ENCODE measurements at places on chromosomes 5 and 9.

GRCh38 chr5:9927106-9927505 is 297.0 kb upstream of the TAS2R1 start:
- DNase-seq, result no peak

DNA sequence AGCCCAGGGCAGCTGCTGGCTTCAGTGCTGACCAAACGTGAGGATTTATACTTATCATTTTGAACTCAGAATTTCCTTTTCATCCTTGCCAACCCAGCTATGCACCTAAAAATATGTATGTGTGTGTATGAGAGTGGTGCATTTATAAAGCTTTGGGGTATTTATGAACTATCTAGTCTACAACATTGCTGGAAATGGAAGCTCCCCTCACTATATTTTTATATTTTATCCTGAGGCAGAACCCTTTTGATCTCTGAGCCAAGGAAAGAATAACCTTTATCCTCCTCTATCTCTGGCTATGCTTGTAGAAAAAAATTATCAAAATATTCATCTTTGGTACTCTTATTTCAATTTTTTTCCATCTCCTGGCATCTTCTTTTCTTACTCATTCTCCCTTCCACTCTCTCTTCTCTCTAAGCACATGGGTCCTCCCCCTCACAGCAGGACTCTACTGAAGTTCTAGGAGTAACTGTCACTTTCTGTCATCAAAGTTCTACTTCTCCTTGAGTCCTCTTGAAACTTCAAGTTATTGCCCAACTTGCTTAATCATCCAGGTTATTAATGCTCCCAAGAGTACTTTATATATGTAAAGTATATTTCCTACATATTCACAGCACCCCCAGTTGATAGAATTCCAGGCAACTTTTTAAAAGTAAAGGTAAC is 190.9 kb downstream of the HINT1 start:
- no peak for DNase-seq

DNA sequence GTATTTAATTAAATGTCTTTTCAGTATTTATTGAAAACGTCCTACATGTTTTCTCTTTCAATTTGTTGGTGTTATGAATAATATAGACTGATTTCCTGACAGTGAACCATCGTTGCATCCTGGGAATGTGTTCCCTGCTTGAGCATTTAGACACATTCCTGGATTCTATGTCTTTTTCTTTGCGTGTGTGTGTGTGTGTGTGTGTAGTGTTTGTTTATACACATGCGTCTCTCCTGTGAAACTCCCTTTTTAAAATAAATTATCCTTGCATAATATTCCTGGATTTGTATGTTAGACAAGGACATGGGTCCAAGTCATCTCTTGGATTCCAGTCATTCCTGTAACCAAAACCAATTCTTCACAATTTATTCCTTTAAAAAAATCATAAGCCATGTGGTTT is 153.4 kb downstream of the HSPA4 start:
- DNase-seq, result no peak

- DNase-seq, result no peak
Measured at GRCh38 chr5:91174396-91174795, 208.7 kb downstream of the ARRDC3 start.

- DNase-seq, result peak; percentile 19
Measured at GRCh38 chr9:92455217-92455616, 27.1 kb downstream of the ASPN start.

- no peak for DNase-seq
Measured at GRCh38 chr5:144205141-144205551, 34.5 kb downstream of the KCTD16 start.

DNA sequence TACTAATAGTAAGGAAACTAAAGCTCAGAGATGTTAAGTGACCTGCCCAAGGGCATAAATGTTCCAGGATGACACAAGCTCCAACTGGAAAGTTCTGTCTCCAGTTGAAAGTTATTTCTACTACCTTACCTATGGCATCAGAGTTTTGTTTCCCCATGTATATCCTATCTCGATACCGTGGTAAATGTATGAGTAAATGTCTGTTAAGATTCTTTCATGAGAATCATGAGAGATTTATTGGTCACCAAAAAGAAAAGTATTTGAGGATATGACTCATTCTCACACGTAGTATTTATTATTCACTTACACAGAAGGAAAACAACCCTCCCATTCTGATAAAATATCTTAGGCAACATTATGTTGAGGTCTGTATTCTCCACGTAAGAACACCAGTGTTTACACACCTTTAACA is 11.1 kb upstream of the SHOC1 start:
- DNase-seq, result no peak

GRCh38 chr5:109191153-109191558 is 218.6 kb downstream of the PJA2 start:
- DNase-seq, result no peak

- DNase-seq, result no peak
Measured at GRCh38 chr5:19208397-19208796, 779.6 kb downstream of the CDH18 start.

DNA sequence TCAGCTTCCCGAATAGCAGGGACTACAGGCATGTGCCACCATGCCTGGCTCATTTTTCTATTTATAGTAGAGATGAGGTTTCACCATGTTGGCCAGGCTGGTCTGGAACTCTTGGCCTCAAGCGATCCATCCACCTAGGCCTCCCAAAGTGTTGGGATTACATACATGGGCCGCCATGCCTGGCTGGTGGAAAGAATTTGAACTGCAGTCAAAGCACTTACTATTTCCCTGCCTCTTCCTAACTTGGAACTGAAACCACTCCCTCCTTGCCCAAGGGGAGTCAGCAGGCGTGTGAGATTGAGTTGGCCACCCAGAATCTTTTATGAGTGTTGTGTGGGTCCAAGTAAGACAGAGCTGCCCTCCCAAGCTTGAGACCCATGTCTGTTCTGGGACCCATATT is 86.1 kb upstream of the PTPN3 start:
- DNase-seq, result no peak

GRCh38 chr5:1065143-1065750 is 46.6 kb downstream of the SLC12A7 start:
- no peak for DNase-seq

DNA sequence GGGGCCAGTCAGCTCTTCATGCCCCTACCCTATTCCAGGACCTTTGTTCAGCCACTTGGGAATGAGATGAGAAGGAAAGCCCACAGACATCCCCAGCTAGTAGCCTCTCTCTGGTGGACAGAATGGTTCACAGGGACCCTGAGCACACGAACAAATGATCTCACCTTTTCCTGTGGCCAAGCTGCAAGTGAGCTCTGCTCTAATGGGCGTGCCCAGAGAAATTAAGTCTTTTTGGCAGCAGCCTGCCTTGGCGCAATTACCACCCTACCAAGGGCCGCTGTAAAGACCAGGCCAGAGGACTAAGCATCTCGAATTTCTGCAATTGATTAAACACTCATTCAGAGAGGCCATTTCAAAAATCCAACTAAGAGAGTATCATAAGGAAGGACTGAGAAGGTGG is 56.0 kb downstream of the WHRN start:
- no peak for DNase-seq

GRCh38 chr9:114012126-114012525 is 66.0 kb downstream of the AMBP start:
- DNase-seq, result no peak

DNA sequence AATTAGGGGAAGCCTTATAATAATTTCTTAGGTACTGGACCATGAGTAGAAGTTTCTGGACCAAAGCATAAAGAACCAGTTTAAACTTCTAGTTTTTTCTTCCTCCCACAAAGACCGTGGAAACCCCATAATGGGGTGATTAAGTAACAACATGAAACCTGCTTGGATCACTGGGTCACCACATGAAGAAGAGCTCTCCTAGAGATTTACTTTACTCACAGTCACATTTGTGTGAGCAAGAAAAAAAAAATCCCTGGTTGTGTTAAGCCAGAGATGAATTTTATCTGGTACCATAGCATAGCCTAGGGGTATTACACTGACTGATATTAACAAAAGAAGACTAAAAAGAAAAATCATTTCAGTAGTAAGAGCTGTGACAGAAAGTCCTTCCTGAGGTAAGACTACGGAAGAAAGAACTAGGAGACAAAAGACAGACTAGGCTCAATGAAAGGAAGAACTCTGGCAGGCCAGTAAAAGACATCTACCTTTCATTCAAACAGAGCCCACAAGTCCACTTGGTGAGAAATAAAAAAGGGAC is 15.2 kb downstream of the OTP start:
- no peak for DNase-seq

- DNase-seq, result no peak
Measured at GRCh38 chr5:175246242-175246888, 197.6 kb downstream of the DRD1 start.

GRCh38 chr9:116501871-116502270 is 185.2 kb upstream of the TRIM32 start:
- DNase-seq, result no peak

DNA sequence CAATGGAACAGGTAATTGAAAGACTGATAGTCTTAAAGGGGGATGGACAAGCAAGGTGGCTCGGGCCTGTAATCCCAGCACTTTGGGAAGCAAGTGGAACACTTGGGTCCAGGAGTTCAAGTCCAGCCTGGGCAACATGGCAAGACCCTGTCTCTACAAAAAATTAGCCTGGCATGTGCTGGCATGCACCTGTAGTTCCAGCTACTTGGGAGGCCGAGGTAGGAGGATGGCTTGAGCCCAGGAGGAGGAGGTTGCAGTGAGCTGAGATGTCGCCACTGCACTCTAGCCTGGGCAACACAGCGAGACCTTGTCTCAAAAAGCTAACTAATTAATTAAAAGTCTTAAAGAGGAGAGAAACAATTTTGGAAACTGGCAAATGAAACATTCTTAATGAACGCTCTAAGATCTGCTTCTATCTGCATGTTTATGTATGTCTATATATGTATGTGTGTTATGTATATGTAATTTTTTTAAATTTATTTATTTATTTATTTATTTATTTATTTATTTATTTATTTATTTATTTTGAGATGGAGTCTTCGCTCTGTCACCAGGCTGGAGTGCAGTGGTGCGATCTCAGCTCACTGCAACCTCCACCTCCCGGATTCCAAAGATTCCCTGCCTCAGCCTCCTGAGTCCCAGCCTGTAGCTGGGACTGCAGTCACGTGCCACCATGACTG is 80.6 kb downstream of the SFXN1 start:
- no peak for DNase-seq

DNA sequence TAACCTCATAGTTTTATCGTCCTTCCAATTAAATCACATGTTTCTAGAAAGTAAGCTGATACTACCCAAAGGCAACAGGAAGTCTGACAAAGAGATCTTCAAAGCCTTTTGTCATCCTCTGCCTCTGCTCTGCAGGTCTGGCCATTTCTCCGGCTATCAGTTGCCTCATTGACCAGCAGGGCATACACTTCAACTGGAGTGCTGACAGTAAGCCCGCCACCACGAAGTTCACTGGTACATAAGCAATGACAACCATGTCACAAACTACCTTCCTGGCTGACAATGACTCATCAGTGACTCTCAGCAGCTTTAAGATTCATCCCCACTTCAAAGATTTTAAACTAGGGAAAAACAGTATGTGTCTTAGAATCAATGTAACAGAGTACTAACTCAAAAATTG is 20.6 kb downstream of the SPTLC1 start:
- peak; percentile 17 for DNase-seq

- no peak for DNase-seq
Measured at GRCh38 chr5:27311544-27311943, 273.2 kb upstream of the CDH9 start.

DNA sequence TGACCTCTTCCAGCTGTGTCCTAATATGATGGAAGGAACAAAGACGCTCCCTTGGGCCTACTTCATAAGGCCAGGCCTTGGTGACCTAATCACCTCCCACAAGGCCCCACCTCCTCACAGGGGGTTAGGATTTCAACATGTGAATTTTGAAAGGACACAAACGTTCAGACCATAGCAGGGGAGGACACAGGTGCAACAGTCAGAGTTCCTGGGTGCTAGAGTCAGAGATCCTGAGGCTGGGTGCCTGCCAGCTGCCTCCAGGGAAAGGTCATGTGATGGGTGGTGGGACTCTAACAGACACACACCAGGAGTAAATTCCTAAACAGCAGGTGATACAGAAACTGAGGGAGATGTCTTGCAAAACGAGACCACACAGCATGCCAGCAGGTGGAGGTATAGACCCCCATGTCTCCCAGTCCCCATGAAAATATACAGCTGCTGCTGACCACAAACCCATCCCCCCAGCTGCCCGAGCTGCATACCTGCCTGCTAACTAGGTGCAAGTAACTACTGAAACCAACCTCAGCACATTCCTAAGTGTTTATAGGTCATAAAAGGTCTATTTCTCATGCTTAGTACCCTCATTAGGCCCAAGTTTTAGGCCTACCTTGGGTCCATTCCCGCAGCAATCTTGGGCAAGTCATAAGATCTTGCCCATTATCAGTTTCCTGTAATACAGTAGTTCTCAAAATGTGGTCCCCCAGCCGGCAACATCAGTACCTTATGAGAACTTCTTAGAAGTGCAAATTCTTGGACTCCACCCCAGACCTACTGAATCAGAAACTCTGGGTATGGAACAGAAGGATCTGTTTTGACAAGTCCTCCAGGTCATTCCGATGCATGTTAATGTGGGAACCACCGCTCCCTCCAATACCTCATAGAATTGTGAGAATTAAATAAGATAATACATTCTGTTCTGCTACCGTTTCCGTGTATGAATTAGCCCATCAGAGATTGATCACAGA is 245.3 kb downstream of the ENC1 start:
- no peak for DNase-seq

DNA sequence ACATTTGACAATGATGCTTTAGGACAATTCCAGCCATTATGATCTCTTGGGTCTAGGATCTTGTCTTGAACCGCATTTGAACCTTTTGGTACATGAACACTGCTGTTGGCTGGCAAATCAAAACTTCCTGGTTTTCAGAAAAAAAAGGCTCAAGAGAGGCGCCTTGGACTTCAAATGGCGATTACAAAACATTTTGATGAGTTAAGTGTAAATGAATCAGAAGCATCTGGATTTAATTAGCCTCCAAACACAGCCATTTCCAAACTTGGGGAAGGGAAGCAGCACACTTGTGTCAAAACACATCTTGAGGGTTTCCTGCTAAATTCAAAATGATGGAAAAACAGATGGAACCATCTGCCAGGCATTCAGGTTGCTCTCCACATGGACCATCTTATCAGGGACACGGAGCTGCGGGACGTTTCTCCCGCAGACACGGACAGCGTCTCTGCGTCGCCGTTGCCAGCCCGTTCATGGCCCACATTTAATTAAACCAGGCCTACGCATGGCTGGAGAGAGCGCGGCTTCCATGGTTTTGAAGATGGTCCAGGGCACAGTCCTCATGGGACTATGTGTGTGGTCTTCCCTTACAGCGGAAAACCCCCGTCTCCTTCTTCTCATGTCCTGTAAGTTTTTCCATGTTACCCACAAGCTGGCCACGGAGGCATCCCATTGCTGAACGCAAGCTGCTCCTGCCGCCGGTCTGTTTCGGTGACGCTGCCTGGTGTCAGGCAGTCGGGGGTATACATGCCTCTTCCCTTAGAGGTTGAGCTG is 55.8 kb upstream of the PTCH1 start:
- no peak for DNase-seq

DNA sequence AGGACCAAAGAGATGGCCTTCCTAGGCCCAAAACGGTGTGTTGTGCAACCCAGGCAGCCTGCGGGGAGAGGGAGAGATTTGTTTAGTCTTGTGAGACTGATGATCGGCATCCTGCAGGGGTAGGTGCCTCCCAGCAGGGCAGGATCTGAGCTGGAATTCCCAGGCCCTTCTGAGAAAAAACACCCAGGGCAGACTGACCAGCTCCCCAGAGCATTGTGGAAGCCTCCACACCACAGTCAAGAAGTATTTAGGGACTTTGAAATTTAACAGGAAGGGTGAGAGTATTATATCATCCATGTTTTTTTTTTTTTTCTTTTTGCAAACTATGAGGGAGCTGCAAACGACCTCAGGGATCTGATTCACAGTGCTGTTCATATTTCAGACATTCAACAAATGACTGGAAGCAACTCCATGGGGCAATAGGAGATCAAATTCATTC is 104.5 kb upstream of the LHFPL2 start:
- DNase-seq, result no peak

- DNase-seq, result no peak
Measured at GRCh38 chr9:93701494-93702218, 125.3 kb downstream of the PHF2 start.
